ENCODE measurements at places on chromosomes 11 and 22.

DNA sequence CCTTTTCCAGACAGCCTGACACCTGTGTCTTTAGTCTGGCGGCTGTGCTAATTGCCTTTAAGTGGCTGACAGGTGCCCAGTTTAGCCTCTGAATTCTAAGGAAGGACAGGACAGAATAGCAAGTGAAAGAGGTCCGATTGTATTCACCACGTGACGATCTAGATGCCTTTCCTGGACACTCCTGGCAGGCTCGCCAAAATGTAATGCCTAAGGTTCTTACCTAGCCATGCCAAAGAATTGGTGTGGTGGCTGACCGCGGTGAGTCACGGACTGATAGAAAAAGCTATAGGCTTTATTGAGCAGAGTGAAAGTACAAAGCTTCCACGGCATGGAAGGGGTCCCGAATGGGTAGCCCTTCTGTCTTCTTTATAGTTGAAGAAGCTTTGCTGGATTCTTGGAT, 26.7 kb downstream of the ANKRD42 start:
- DNase-seq = no peak

GRCh38 chr22:39148727-39149535, 3.5 kb downstream of the CBX7 start:
- no peak for DNase-seq

DNA sequence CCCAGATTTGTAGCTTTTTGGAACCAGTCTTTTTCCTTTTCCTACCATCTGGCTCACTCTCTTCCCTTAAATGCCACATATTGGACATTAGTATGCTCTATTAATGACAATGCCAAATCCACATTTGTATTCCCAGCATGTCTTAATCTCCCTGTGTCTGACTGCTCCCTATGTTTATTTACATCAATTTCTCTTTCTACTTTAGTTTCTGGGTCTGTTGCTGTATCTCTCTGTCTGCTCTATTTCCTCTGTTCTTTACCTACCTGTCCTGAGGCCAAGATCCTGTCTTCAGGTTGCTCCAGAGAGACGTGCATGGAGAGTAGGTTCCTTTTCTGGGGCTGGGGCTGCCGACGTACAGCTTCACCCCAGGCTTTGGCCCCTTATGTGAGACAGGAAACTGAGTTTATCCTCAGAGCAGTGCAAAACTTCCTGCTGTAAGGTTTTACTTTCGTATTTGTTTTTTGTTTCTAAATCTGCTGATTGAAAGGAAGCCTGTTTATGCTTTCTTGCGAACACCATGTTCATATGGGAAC, 25.6 kb downstream of the OR2AG2 start:
- DNase-seq = no peak

DNA sequence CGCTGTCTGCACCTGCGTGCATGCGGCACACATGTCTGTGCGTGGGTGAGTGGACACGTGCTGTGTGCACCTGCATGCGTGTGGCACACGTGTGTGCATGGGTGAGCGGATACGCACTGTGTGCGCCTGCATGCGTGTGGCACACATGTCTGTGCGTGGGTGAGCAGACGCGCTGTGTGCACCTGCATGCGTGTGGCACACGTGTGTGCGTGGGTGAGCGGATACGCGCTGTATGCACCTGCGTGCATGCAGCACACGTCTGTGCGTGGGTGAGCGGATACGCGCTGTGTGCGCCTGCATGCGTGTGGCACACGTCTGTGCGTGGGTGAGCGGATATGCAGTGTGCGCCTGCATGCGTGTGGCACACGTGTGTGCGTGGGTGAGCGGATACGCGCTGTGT, 27.1 kb upstream of the ACR start:
- DNase-seq = no peak

- no peak for DNase-seq
Observed at GRCh38 chr11:126971305-126971704, 29.3 kb downstream of the KIRREL3 start.

DNA sequence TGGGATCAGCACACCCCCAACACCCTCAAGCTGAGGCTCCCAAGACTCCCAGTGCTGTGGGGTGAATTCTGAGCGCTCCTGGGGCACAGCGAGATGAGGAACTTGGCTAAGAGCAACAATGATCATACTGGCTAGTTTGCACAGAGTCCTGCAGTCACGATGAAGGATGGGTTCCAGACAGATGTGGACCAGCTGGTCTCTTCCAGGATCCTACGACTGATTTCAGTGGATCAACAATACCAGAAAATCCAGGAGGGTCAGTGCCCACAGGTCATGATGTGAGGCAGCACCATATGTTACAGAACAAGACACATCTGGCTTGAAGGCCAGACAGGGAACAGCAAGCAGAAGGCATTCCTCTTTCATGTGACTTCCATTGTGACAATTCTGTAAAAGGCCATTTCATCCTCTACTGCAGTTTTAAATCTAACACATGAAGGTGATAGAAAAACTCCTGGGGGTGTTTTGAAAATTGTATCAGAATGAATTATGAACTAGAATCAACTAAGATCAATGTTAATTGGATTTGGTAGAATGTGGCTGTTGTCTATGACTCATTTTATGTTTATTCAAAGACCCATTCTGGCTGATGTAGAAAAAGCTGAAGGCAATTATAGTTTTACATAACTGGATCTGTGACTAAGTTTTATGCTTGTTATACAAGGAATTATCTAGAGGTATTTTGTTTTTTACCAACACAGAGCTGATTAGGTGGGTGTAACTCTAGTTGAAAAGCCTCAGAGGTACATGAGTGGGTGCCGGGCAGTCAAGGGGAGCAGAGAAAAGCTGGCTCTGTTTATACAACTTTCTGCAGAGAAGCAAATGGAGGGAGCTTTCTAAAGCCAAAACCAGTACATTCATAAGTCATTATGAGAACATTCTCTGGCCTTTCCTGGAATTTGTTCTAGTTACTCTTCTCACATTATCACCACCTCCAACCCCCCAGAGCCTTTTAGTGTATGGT, 29.1 kb downstream of the OR52K1 start:
- no peak for DNase-seq

DNA sequence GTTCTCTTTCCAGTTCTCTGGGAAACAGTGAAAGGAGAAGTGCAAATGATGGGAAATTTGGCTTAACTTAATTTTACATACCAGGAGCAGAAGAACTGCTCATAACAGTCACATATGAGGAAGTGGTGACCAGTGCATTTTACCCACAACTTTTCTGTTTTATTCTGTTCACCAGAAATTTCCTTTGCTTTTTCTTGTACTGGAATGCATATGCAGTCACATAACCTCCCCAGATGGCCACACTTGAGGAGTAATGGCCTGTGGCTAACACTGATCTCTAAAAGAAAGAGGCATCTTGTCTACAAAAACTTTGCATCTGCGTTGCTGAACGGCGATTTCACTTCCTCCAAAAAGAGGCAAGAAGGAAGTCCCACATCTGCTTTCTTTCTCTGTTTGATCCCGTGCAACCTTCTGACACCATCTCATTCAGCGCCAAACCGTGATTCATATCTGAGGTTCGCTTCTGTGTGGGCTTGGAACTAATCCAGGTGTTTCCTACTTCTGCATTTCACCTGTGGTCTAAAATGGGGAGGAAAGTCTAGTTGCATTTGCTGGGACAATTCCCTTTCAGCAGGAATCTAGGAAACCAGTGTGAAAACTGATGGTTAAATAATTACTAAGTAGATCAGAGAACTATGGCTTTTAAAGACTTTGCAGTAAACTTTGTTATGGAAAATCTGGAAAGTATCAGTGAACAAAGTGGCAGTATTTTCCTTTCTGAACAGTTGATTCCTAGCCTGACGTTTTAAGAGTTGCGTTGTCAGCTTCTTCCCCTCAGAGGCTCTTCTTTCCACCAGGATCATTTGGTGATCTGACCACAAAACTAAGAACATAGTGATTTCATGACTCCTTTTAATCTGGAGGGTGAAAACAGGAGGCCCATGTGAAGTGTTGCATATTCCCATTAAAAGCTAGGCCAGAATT, 4.2 kb upstream of the MPEG1 start:
- no peak for DNase-seq

DNA sequence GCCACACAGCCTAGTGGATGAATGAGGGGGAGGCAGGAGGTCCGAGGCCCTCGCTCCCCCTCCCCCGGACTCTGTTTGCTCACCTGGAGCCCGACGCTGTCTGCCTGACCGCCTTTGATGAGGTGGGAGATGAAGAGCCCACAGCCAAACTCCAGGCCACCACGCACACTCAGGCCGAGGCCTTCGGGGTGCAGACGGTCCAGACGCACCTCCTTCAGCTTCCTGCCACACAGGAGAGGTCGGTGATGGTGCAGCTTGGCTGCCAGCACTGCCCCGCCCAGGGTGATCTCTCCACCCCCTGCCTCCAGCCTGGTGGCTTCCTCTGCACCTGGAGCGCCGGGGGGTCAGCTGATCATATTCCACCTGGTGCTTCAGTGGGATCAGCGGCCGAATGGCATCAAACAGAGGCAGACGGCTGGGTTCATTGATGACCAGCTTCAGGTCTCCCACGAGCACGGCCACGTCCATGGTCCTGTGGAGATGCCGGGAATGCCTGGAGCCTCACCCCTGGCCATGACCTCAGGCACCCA, 13.1 kb downstream of the USH1C start:
- no peak for DNase-seq

DNA sequence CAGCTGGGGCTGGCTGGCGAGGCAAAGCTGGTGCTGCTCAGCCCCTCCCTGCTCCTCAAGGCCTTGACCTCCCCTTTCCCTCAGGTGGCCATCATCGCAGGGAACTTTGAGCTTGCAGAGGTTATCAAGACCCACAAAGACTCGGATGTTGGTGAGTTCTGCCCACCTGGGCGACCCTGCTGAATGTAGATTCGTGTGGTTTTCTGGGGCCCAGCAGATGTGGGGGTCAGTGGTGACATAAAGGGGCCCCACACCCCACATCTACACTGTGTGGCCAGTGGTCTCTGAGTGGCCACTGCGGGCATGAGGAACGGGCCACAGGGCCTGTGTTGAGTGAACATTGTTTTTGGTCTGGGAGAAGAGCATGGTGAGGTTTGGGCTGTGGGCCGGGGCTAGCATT, 11.9 kb downstream of the SHANK3 start:
- no peak for DNase-seq

Data from fibroblast of skin of left biceps (primary cell).